Activated CD4-positive, alpha-beta T cell treated with anti-CD3 and anti-CD28 coated beads, Interleukin-2, amount 50 U/mL, for 1 hour (primary cell): ENCODE measurements at places on chromosomes 1 and 21.

GRCh38 chr1:200483491-200484143 is 73.8 kb upstream of the ZNF281 start:
- peak; percentile 15 for DNase-seq

- DNase-seq, result no peak
These were observed 46.2 kb downstream of the MAP3K7CL start for GRCh38 chr21:29176471-29177120.

GRCh38 chr1:51997974-51998382 is 7.5 kb upstream of the RAB3B start:
- no peak for DNase-seq

DNA sequence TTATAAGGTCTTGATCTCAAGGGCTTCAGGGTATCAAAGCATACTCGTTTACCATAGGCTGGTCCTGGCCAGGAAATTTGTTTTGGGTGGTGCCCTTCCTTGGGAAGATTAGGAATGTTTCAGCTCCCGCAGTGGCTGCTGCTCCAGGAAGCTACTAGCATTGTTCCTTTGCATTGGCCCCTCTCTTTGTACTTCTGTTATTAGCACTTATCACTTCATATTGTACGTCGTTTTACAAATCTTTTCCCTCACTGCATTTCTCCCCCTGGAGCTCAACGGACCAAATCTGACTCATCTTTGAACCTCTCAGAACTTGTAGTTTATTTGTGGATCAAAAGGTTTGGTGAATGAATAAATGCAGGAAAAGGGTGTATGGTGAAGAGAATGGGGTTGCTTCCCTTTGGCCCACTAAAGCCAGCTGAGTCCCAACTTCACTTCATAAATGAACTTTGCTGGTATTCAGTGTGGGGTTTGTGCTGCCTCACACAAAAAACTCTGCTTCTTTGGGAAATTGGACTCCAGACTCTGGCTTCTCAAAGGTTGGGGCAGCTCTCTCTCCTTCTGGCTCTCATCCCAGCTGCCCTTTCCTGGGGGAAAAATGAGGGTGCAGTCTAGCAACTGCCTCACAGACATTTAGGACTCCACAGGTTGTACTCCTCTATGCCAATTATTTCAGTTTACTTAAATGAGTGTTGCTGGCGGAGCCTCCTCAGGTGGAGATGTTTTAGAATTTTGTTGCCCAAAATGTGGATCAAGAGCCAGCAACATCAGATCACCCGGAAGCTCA is 5.9 kb downstream of the GNAT2 start:
- no peak for DNase-seq

GRCh38 chr1:15902882-15903281 is 55.4 kb downstream of the SPEN start:
- DNase-seq, result no peak

- no peak for DNase-seq
These were observed 24.8 kb downstream of the LYPD8 start for GRCh38 chr1:248730507-248731335.

- DNase-seq, result peak; percentile 49
These were observed 11.8 kb downstream of the RCAN1 start for GRCh38 chr21:34603002-34603709.

GRCh38 chr1:226675715-226676357 is 63.2 kb downstream of the ITPKB start:
- peak; percentile 24 for DNase-seq

GRCh38 chr1:94025383-94026340 is 95.3 kb downstream of the ABCA4 start:
- no peak for DNase-seq

DNA sequence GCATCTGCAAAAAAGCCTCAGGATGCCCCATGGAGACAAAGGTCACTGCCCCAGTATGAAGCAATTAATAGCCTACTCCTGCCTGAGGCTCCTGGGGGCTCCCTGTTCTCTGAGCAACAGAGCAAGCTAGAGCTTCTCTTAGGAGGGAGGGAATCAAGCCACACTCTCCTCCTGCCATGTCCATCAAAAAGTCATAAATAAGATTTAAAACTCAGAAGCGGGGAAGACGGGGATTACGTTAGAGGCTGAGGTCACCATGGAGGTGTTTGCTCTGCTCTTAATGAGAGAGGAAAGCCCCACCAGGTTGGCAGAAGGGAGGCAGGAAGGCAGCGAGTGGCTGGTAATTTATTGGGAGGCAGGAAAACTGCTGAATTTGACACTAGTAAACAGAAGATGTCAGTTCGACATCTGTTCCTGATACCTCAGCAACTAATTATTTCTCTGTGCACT is 98.4 kb upstream of the TNR start:
- DNase-seq, result no peak

- no peak for DNase-seq
These were observed 5.5 kb upstream of the OLFML2B start for GRCh38 chr1:162029157-162029556.

- DNase-seq, result no peak
These were observed 245.4 kb downstream of the NPHP4 start for GRCh38 chr1:5746611-5747425.

DNA sequence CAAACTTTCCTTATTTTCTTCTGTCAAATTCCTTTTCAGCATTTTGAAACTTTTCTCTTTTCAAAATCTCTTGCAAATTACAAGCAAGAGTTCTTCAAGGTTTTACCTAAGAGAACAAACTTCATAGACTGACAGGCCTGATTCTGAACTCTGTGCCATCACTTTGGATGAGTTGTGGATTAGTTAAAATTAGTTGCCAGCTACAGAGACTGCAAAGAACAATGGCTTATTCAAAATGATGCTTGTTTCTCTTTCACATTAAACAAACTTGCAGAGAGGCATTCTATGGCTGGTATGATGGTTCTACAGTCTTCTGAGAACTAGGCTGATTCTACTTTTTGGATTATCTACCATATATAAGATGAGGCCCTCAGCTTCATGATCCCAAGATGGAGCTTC is 3.8 kb downstream of the LRRC8B start:
- DNase-seq, result no peak

DNA sequence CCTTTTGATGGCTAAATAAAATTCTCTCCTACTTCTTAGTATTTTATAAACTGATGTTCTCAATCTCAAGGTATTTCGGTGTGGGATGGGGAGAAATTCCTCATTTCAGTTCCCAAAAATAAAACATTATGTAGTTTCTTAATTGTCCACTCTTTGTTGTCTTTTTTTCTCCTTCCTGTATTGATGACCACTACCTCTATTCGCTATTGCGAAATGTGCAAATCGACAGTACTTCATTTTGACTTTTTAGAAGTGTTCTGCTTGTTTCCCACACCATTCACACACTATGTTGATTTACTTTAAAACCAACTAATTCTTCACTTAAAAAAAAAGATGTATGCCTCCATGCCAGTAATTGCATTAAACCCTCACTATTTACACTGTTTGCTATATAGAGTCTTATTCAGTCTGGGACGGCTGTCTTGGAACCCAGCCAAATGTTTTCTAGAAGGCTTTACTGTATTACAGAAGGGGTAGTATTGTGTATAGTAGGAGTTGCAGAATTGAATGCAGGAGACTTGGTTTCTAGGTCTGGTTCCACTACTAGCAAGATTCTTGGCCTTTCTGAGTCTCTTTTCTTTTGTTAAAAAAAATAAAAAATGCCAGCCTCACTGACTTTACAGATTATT is 5.6 kb downstream of the RNF2 start:
- DNase-seq, result no peak

DNA sequence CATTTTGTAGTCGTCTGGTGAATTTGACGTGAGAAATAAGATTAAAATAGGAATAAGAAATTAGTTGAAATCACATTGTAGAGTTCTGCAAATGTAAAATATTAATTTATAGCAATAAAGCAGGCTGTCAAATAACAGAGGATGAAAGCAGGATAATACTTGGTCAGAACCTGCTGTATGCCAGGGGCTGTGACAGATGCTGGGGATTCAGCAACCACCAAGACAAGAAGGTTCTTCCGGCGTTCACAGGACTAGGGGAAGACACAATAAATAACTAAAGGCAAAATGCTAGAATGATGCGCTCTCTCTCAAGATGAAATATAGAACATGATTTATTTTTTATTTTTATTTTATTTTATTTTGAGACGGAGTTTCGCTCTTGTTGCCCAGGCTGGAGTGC is 6.8 kb upstream of the PARK7 start:
- DNase-seq, result no peak

- no peak for DNase-seq
These were observed 99.9 kb downstream of the C1orf94 start for GRCh38 chr1:34276606-34277005.

- no peak for DNase-seq
These were observed 134.0 kb upstream of the FAM78B start for GRCh38 chr1:166300767-166301166.

DNA sequence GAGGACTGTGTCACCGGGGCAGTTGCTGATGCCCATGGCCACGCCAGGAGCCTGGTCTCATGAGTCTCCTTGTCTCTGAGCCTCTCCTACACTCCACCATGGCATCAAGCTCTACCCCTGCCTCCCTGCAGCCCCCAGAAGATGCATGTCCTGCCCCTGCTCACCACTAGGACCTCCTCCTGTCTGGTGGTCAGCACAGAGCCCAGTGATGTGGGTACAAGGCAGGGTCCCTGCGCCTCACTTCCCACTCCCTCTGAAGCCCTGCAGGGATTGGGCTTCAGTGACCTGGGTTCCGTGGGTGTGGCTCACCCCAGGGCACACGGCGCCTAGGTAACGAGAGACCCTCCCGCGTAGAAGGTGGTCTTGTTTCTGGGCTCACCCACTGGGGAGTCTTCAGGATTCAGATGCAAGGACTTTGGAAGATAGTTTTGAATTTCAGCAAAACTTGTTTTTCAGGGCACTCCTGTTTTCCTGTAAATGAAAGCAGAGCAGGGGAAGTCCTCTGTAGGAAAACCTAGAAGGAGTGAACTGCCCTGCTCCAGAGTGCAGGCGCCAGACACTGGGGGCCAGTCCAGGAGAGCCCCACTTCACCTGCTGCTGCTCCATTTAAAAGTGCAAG is 2.8 kb downstream of the COL18A1 start:
- DNase-seq, result no peak

- no peak for DNase-seq
These were observed 59.4 kb upstream of the LRRC8B start for GRCh38 chr1:89465201-89465600.
